ENCODE measurements at places on chromosomes 4 and X.

- DNase-seq: no peak
Measured at GRCh38 chrX:64150775-64151174, 54.7 kb downstream of the AMER1 start.

GRCh38 chr4:2501034-2501594 is 32.2 kb downstream of the RNF4 start:
- no peak for DNase-seq

DNA sequence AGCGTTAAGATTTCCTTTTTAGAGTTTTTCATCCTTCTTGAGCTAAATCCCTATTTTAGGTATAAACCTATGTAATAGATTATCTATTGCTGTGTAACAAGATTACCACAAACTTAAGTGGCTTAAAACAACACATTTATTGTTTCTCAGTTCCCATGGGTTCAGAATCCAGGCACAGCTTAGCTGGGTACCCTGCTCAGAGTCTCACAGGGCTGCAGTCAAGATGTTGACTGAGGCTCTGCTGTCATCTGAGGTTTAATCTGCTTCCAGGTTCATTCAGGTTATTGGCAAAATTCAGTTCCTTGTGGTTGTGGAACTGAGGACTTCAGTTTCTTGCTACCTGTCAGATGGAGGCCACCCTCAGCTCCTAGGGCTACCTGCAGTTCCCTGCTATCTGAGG is 60.9 kb downstream of the GK start:
- no peak for DNase-seq

GRCh38 chrX:22193851-22194659 is 78.7 kb upstream of the CBLL2 start:
- DNase-seq: no peak

- DNase-seq: peak; percentile 26
Measured at GRCh38 chrX:110310896-110311295, 7.0 kb downstream of the AMMECR1 start.

- no peak for DNase-seq
Measured at GRCh38 chr4:6714954-6715353, 1.0 kb upstream of the BLOC1S4 start.

- DNase-seq: no peak
Measured at GRCh38 chr4:29405116-29405515, 1315.1 kb upstream of the PCDH7 start.

Measured in activated naive CD4-positive, alpha-beta T cell treated with anti-CD3 and anti-CD28 coated beads, Interleukin-2, amount 50 U/mL, for 16 hours (primary cell).